Suppressor macrophage treated with lipopolysaccharide for 1 hour (primary cell): ENCODE measurements at places on chromosomes 11 and 22.

DNA sequence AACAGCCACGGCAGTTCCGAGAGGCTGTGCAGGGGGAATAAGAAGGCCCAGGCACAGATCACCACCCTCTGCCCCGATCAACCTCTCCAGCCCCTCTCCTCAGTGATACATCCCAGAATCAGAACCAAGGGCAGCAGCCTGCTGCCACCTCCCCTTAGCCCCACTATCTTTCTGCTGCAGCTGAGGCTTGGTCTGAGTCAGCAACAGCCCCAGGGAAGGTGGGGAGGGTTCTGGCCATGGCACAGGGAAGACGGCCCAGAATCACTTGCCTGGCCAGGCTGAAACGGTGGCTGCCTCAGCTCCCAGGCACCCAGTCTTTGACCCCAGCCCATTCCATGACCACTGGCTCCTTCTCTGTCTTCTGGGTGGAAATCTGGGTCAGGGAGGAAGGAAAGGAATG, 2.3 kb downstream of the CHID1 start:
- no peak for DNase-seq

GRCh38 chr11:64246871-64247728, at the start of gene PPP1R14B:
Gene PPP1R14B (minus strand): TSS chr11:64246943. CDS start chr11:64246673, 270 bp downstream.
- peak; percentile 89 for DNase-seq

DNA sequence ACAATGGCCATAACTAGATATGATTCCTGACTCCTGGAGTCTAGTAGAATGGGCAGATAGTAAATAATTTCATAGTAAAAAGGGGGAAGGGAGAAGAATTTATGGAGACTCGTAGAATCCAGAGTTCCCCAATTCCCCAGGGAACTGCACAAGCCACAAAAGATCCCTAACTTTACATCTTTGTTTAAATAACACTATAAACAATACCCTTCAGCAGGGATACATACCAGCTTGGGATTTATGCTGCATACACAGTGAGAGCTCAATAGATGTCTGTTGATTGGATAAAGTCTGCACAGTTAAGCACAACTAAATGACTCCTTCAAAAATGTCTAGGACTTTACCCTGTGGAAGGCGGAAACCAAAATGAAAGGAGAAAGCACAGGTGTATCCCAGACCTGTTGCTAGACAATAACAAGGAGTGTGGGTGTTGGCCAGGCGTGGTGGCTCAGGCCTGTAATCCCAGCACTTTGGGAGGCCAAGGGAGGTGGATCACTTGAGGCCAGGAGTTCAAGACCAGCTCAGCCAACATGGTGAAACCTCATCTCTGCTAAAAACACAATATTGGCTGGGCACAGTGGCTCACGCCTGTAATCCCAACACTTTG, 6.8 kb downstream of the SLC35F2 start:
- no peak for DNase-seq

- DNase-seq, result peak; percentile 55
These were observed 25.1 kb downstream of the APOL3 start for GRCh38 chr22:36135306-36135980.

DNA sequence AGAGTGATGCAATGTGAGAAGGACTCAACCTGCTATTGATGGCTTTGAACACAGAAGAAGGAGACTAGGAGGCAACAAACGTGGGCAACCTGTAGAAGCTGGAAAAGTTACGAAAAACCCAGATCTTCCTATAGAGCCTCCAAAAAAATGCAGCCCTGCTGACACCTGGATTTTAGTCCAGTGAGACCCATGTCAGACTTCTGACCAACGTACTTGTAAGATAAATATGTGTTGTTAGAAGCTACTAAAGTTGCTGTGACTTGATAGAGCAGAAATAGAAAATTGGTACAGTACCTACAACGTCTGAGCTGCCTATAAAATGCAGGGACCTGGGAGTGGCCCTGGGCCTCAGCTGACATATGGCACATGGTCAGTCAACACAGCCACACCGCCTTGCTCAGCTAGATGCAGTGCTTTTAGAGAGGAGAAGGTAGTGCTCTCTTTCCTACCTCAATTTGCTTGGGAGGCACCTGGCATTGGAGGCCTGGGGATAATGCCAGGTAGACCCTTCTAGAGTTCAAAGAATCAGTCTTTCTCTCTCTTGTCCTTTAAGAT, 97.4 kb downstream of the ARL14EP start:
- DNase-seq, result no peak

- DNase-seq, result no peak
These were observed 29.2 kb downstream of the FAR1 start for GRCh38 chr11:13697710-13698109.

GRCh38 chr22:30121960-30122359, 41.7 kb downstream of the HORMAD2 start:
- no peak for DNase-seq

DNA sequence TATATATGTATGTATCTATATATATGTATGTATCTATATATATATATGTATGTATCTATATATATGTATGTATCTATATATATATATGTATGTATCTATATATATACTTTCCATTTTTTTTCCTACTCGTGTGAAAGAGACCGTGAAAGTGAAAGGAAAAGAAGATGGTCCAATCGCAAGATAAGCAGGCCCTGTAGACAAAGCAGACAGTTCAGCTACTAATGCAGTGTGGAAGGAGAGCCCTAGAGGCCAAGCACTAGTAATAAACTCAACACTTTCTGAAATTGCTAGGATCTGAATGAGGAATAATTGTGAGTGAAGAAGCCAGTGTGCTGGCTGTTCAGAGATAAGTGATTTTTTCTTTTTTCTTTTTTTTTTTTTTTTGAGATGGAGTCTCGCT, 47.2 kb downstream of the MCHR1 start:
- DNase-seq, result peak; percentile 63

DNA sequence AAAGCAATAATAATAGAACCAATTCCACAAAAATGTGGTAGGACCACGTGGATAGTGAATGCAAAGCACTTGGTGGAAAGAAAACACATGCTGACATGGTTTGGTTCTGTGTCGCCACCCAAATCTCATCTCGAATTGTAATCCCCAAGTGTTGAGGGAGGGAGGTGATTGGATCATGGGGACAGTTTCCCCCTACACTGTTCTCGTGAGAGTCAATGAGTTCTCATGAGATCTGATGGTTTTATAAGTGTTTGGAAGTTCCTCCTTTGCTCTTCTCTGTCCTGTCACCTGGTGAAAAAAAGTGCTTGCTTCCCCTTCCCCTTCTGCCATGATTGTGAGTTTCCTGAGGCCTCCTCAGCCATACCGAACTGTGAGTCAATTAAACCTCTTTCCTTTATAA, 421.9 kb upstream of the CADM1 start:
- DNase-seq, result peak; percentile 36

DNA sequence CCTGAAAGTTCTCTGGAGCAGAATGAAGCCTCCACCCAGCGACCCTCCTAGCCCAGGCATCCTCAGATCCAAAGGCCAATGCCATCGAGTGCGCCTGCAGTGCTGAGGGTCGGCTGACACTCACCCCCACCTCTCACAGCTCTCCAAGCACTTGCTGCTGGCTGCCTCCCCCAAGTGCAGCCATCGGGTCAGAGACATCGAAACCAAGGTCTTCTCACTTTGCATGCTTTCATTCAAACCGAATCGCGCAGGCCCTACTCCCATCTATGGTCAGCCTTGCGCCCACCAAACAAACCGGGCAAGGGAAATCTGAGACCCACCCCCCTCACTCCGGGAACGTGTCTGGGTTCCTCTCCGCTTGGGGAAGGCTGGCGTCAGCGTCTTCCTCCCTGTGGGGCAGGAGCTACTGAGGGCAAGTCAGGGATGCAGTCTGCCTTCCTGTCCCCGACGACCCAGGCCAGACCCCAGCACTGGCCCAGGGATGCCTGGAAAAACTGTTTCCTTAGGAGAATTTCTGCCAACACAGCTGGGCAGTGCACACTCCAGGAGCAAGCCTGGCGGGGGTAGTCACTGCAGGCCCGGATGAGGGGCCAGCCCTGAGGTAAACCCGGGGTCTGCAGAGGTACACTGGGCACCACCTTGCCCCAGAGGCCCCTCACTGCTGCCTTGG, 7.0 kb downstream of the WNT7B start:
- DNase-seq, result no peak

- no peak for DNase-seq
These were observed 655.7 kb downstream of the METTL15 start for GRCh38 chr11:28763876-28764275.

GRCh38 chr22:18057568-18058209, 20.1 kb upstream of the PEX26 start:
- peak; percentile 78 for DNase-seq

GRCh38 chr11:61116426-61117167, 14.3 kb downstream of the CD5 start:
- DNase-seq, result no peak

DNA sequence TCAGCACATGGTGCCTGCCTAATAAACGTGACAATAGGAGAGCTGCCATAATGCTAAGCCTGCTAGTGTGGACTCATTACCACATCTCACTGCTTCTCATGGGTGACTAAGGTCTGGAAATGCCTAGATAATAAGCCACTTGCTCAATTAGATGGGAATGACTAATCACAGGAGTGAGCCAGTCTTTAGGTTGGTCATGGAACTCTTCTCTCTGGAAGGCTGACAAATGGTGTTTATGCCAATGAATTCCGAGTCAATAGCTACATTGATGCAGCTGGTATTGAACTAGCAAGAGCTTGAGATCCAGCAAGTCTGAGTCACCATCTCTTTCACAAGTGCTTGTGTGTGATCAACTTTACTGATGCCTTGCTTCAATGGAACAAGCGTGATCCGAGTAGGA, 334.9 kb downstream of the OPCML start:
- peak; percentile 63 for DNase-seq

DNA sequence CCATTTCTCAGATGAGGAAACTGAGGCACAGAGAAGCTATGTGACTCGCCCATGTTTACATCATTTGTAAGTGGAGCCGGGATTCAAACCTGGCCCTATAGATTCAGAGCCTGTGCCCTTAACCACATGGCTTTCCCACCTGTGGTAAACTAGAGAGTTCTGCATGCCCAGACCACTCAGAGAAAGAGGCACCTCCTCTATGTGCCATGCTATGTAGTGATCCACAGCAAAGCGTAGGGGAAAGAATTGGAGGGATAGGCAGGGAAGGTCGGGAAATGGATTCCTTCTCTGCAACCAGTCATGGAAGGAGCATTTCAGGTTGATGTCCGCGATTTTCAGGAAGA, 15.4 kb upstream of the POU2AF2 start:
- peak; percentile 8 for DNase-seq

GRCh38 chr11:102964867-102965266, 9.3 kb upstream of the MMP13 start:
- DNase-seq, result no peak

DNA sequence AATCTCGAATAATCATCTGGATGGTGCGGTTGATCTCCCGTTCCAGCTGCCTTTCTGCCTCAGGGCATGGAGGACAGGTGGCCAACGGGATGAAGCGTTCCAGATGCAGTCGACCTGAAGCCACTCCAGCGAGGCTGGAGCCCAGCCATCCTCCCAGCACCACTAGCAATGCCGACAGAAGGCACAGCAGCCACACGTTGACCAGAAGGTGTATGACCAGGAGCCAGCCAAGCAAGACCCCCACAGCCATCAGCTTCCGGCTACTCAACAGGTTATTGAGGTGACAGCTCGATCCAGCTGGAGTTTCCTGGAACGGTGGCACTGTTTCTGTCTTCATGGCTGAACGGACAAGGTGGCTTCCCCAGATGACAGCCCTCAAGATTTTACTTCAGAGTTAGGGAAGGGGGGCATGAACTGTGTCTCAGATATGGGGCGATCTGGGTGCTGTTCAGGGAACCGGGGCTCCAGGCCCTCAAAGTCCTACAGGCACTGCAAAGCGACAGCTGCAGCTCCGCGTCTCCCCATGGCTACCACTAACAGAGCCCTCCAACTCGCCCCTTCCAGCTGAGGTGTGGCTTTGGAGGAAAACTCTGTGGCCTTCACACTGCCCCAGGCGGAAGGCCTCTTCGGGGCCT, 559 bp downstream of the SNX19 start:
- no peak for DNase-seq

DNA sequence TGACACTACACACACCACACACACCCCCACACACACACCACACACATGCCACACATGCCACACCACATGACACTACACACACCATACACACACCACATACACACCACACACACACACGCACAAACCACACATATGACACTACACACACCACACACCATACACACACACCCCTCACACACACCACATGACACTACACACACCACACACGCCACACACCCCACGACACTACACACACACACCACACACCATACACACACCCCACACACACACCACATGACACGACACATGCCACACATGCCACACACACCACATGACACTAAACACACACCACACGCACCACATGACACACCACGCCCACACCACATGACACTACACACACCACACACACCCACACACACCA, 101.8 kb upstream of the ASPHD2 start:
- DNase-seq, result no peak

GRCh38 chr22:37502342-37503182, 16.4 kb upstream of the MFNG start:
- DNase-seq, result no peak

GRCh38 chr11:130473795-130474377, 25.4 kb downstream of the ADAMTS15 start:
- no peak for DNase-seq

- no peak for DNase-seq
These were observed 60.6 kb upstream of the CD44 start for GRCh38 chr11:35078470-35078735.

GRCh38 chr11:13338427-13339069, 61.0 kb downstream of the BMAL1 start:
- peak; percentile 32 for DNase-seq
